ENCODE measurements at places on chromosomes 12 and 14. TPM values are rescaled to one million over a fixed set of nuclear protein-coding genes. Genes with fewer than 3 reads are reported as not detected.

TPH2 gene
- total RNA-seq, result not detected

FAM161B gene
- total RNA-seq, result 4.7 TPM

OR2AP1 gene
- not detected for total RNA-seq

DNA sequence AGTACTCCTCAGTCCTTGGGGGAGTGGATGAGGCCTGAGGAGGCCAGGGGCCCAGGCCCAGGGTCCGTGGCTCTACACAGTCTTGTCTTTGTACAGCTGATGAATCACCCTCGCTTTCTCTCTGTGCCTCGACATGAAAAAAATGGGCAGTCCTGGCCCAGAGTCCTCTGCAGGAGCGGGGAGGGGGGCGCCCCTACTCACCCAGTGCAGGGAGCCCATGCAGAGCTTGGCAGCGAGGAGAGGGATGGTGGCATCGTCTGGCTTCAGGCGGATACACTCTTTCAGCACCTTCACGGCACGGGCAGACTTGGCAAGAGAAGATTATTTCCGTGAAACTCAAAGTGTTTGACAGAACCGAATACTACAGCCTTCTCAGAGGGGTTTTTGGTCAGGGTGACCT, 159.3 kb downstream of the TTC7B start:
- DNase-seq, result no peak

- DNase-seq, result peak; percentile 45
Measured at GRCh38 chr12:131367983-131368667, 342.8 kb upstream of the SFSWAP start.

DNA sequence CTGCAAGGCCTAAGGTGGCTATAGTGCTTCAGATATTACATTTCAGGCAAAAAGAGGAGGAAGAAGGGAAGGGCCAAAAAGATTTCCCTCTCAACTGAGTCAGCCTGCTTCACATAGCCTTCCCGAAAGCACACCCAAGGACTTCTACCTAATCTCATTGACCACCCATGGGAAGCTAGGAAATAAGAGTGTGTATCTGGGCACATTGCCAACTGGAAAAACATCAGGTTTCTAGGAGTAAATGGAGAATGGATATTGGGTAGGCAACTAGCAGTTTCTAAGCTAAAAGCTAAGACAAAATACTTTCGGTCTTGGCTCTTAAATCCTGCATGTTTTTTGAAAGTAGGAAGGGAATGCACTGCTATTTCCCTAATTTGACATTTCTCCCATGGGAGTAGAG, 221.7 kb upstream of the GRIP1 start:
- DNase-seq, result no peak

GRCh38 chr14:50666772-50667683, 1.1 kb downstream of the SAV1 start:
- DNase-seq, result no peak

PIWIL1 gene
- not detected for total RNA-seq

DNA sequence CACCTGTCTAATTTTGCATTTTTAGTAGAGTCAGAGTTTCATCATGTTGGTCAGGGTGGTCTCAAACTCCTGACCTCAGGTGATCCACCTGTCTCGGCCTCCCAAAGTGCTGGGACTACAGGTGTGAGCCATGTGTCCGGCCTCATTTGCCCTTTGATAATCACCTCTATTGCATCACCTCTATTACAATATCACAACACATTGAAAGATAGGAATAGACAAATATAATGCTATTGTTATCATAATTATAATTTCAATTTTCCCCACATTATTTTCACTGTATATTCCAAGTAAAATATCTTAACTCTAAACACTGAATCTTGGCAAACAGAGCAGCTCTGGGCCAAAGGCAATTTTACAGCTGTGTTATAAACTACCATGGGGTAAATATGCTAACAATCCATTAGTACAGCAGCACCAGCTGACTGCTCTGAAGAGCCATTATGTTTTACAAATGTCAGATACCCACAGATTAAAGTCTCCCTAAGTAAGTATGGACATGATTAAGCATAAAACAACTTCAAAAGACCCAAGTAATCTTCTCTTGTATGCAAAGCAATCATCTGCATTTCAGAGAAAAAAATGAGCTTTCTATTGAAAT, 173.2 kb downstream of the MED13L start:
- DNase-seq, result no peak
